ENCODE measurements at places on chromosomes 5 and 9.

GRCh38 chr5:10424124-10424731 is 17.5 kb upstream of the ROPN1L start:
- DNase-seq, result no peak

GRCh38 chr5:95241-95980 is 3.4 kb downstream of the PLEKHG4B start:
- no peak for DNase-seq

GRCh38 chr5:177604656-177605055 is 4.7 kb downstream of the B4GALT7 start:
- no peak for DNase-seq

DNA sequence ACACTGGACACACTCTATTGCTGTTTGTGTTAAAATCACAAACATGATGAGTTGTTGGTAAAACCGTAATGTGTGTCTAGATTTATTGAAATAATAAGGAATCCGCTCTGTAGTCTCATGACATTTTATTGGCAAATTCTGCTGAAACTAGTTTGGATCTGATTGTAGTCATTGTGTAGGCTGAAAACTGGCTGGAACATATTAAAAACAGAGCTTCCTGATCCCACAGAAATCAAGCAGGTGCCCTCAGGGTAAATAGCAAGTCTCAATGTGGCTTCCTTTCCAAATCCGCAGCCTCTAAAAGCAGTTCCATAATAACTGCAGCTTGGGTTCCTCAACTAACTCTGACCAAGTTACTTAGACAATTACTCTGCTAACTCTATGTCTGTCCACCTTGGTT is 427.5 kb upstream of the KIF2A start:
- no peak for DNase-seq

- DNase-seq, result no peak
Observed at GRCh38 chr5:32989815-32990214, 278.7 kb downstream of the NPR3 start.

GRCh38 chr9:16125629-16126028 is 572.8 kb downstream of the CCDC171 start:
- DNase-seq, result no peak

GRCh38 chr5:43231977-43232376 is 40.0 kb downstream of the NIM1K start:
- DNase-seq, result no peak

GRCh38 chr5:125659316-125660023 is 763.7 kb upstream of the GRAMD2B start:
- DNase-seq, result no peak

- no peak for DNase-seq
Observed at GRCh38 chr9:108772301-108772894, 83.4 kb downstream of the ACTL7B start.

GRCh38 chr9:128340691-128341434 is 536 bp downstream of the SLC27A4 start:
- DNase-seq, result no peak

DNA sequence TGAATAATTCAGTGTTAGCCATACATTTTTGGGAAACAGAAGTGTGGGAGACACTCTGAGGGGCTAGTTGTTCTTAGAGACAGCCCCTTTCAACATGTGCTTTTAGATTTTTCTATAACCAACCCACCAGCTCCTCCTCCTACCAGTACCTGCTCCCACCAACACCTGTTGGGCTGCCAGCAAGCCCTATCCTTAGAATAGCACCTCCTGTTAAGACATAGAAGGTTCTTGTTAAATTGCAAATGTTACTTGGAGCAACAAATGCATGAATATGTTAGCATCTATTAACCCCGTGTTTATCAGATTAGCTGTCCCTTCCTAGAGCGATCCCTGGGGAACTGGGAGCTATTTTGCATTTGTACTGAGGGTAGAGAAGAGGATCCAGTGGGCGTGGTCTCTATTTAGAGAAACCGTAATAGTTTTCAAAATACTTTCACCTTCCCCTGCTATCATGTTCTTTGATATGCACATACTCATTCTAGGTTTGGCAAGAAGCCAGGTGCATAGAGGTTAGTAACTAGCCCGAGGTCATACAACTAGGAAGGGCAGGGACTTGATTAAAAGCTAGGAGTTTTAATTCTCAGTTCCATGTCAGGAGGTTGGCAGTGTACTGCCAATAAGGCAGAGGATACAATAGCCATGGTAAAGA is 334.4 kb downstream of the KCTD16 start:
- DNase-seq, result no peak

GRCh38 chr5:130687085-130687733 is 477.8 kb downstream of the HINT1 start:
- no peak for DNase-seq

GRCh38 chr5:2751592-2752021 is at the start of gene IRX2:
IRX2 (minus strand) TSS chr5:2751677; CDS start chr5:2751413, 264 bp downstream.
- DNase-seq, result no peak

- DNase-seq, result no peak
Observed at GRCh38 chr9:121780177-121781040, 129.0 kb downstream of the DAB2IP start.

- DNase-seq, result no peak
Observed at GRCh38 chr9:94921092-94921471, 194.6 kb downstream of the AOPEP start.

- no peak for DNase-seq
Observed at GRCh38 chr5:4862500-4862899, 277.6 kb upstream of the ADAMTS16 start.

- no peak for DNase-seq
Observed at GRCh38 chr5:139669662-139670368, 21.7 kb downstream of the CXXC5 start.

- no peak for DNase-seq
Observed at GRCh38 chr9:84271531-84271900, 69.0 kb downstream of the SLC28A3 start.

GRCh38 chr9:98472216-98472615 is 216.8 kb upstream of the TBC1D2 start:
- DNase-seq, result no peak

DNA sequence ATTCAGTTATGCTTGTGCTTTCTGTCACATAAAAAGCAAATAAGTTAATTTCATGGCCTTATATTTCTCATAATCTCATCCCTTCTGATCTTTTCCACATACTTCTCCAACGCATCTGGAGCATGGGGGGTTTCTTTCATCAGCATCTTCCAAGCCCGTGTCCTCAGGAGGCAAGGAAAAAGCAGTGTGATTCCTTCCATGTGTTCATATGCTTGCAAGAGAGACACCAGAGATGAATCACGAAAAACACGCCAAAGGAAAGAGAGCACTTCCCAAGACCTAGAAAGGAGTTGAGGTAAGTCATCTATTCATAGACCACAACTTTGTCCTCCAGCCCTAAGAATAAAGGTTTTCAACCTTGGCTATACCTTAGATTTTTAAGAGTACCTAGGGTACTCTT is 26.0 kb upstream of the SVEP1 start:
- DNase-seq, result no peak

DNA sequence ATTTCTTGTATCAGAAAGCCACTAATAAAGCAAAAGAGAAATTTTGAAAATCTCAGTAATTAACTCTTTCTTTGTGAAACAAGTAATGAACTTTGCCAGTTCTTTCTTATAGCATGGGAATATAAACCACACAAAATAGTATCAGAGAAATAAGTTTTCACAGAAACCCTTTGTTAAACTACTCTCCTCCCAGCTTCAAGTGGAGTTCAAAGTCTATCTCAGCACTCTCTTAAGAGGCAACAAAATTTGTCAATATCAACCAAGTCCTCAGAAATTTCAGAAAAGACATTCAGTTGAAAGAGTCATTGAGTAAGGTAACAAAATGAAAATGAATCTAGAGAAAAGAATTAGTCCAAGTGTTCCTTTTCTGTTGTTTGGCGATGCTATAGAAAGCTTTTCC is 89.3 kb downstream of the NTRK2 start:
- no peak for DNase-seq

- no peak for DNase-seq
Observed at GRCh38 chr5:21820527-21820926, 1032.6 kb downstream of the CDH12 start.

DNA sequence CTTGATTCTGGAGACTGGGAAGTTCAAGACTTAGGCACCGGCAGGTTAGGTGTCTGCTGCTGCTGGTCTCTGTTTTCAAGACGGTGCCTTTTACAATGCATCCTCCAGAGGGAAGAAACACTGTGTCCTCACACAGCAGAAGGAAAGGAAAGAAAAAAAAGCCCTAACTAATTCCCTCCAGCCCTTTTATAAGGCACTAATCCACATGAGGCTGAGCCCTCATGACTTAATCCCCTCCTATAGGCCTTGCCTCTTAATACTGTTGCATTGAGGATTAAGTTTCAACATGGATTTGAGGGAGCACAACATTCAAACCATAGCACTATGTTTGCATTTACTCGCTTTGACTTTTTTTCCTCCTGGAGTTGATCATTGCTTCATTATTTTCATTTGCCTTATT is 585.9 kb downstream of the TLR4 start:
- no peak for DNase-seq

DNA sequence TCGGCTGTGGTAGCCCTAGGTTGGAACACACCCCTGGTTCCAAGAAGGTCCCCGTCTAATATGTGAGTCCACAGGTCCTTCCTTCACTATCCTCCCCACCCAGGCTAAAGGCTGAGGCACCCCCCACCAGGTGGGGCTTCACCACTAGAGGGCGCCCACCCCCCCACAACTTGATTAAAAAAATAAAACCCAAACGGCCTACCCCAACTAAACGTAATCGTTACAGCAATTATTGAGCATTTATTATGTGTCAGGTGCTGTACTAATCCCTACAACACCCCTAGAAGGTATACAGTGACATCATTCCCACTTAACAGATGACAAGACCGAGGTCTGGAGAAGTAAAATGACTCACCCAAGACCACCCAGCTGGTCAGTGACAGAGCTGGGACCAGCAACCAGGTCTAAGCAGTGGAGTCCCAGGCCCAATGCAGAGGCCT is 65.0 kb downstream of the FGF18 start:
- peak; percentile 11 for DNase-seq

DNA sequence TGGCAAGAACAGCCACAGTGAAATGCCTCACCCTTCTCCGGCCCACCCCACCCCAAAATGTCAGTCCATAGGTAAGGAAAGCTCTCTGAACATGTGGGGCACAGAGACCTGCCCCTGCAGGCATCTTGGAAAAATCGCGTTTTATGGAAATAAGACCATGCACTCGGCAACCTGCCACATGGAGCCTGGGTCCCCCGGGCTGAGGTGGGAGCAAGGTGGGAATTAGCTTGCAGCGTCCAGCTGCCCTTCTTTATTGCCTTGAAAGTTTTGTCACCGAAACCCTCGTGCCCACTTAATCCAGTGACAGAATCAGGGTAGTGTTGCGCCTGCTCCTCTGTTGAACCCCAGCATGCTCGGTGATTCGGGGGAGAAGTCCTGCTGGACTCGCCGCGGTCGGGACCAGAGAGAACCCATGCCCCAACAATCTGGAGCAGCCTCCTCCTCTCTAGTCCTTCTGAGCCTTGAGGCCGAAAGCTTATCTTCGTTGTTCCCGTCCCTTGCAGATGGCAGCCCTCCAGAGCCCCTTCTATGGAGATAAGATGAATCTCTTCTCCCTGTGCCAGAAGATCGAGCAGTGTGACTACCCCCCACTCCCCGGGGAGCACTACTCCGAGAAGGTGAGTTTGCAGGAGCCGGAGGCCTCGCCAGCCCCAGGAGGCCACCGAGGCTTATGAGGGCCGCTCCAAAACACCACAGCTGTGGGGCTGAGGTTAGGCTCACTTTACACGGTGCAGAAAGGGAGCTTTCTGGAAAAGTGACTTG is 67.9 kb downstream of the PSMB7 start:
- no peak for DNase-seq

- no peak for DNase-seq
Observed at GRCh38 chr5:37962389-37962788, 122.5 kb upstream of the GDNF start.

GRCh38 chr9:93134740-93135444 is 841 bp upstream of the NINJ1 start:
- DNase-seq, result no peak

- DNase-seq, result no peak
Observed at GRCh38 chr5:8363138-8363537, 494.2 kb downstream of the MTRR start.

- DNase-seq, result no peak
Observed at GRCh38 chr5:56514245-56514644, 281.1 kb upstream of the ANKRD55 start.

DNA sequence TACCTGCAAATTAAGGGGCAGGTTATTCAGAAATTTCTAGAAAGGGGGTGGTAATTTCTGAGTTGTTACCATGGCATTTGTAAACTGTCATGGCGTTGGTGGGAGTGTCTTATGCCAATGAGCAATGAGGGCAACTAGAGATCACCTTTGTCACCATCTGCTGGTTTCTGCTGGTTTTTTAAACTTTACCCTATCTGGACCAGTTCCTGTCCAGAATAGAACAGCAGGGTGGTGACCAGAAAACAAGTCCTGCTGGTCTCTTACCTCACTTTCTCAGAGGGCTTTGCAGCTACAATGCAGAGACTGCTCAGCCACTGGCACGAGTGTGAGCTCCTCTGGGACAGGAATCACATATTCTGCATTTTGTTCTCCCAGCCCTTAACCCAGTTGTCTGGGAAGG is 51.4 kb downstream of the FAM114A2 start:
- DNase-seq, result no peak

- no peak for DNase-seq
Observed at GRCh38 chr5:94057217-94057616, 315.8 kb upstream of the POU5F2 start.

DNA sequence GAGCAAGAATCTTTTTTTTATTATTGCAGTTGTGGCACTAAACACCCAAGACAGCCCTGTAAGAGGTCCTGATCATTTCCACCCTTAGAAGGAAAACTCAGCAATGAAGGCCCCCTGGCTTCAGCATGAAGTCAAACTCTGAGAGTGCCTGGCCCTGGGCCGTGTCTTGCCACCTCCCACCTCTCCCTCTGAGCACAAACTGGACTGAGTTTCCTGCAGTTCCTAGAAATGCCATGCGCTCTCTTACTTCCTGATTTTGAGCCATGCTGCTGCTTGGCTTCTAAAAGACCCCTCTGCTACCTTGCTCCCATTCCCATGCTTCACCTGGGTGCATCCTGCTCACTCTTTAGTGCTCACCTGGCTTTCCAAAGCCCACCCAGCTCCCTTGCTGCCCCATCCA is 140.4 kb upstream of the KLF9 start:
- DNase-seq, result no peak

- no peak for DNase-seq
Observed at GRCh38 chr9:85024374-85024773, 354.8 kb downstream of the NTRK2 start.

DNA sequence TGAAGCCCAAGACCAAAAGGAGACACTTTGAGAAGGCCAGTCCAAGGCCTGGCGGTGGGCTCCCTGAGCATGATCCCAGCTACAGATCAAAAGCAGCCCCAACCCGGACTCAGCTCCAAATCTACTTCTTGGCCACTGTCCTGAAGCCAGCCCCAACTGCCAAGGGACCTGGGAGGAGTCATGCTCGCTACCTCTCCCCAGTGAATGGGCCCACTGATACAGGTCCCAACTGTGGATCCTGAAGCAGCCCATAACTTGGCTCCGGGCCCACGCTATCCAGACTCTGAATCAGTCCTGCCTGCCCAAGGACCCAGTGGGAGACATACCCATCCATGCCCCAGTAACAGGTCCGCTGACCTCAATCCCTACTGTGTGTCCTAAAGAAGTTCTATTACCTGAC is 1545.3 kb upstream of the C9orf72 start:
- no peak for DNase-seq

GRCh38 chr9:128969491-128969890 is 22.0 kb downstream of the NUP188 start:
- DNase-seq, result no peak

- no peak for DNase-seq
Observed at GRCh38 chr5:78537821-78538220, 110.8 kb downstream of the LHFPL2 start.

Measured in activated CD4-positive, CD25-positive, alpha-beta regulatory T cell (primary cell).